ENCODE measurements at places on chromosomes 4 and X.

GRCh38 chr4:125482822-125483221, 168.1 kb downstream of the FAT4 start:
- no peak for DNase-seq

DNA sequence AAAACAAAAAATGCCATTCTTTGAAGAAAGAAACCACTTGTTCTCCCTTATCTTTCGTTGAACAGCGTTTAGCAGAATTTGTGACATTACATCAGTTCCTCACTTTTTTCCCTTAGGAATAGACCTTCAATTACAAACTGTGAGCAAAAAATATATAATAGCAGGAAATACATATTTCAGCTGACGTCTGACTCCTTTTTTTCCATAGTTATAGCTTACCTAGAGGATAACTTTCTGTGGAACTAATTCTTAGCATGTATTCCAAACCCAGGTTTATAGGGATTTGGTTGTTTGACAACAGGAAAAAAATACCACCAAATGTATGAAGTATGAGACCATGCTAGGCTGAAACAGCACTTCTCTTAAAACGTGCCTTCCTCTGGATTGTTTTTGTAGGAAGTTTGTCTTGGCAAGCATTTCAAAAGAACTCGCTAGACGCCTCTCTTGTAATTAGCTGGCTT, 2.0 kb upstream of the LIMCH1 start:
- DNase-seq: no peak

GRCh38 chr4:81084029-81084428, 53.5 kb downstream of the BMP3 start:
- DNase-seq: no peak

DNA sequence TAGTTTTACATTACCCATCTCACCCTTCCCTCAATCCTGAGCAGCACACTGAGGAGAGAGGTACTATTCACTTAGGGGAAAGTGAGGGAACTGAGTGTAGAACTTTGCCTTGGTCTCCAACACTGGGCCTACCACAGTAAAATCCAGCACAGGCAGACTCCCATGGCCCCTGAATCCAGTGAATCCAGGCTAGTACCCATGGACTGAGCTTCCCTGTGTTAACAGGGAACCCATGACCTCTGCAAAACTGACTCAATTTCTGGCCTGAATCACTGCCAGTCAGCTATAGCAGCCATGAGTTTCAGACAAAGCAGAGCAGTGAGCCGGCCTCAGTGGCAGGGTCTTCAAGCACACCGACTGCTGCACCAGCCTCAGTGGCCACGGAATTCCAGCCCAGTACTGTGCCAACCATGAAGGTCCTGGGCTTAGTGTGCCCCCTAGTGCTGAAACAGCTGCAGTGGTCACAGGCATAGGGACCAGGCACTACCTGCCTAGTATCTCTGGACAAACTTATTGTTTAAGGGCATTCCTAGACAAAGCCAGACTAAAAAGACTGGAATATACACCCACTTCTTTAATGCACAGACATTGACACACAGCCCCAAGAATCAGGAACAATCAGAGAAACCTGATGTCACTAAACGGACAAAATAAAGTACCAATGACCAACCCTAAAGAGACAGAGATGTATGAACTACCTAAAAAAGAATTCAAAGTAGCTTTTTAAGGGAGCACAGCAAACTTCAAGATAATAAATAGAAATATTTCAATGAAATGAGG, 127.4 kb upstream of the RPL34 start:
- DNase-seq: no peak

DNA sequence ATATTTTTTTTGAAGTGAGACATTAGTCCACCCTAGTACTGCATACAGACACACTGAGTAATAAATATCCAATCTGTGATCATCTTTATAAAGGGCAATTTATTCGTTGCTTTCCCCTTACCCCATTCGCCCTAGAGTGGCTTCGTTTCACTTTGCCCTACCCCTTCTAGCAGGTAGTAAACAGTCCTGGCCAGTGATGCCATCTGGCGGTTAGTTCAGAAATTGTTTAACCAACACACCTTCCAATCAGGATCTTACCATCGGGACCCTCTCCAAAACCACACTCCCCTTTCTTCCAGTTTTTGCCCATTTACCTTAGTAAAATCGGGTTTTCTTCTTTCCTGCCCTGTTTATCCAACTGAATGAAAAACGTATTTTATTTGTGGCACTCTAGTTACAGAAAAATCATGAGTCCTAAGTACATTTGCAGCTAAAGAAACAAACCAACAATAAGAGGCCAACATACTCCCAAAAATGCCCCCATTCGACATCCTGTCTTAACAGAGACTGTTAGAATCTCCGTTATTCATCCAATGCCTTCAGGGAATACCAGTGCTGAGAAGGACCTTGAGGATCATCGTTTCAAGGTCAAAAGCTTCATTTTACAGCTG, 2.2 kb downstream of the PPA2 start:
- peak; percentile 70 for DNase-seq

DNA sequence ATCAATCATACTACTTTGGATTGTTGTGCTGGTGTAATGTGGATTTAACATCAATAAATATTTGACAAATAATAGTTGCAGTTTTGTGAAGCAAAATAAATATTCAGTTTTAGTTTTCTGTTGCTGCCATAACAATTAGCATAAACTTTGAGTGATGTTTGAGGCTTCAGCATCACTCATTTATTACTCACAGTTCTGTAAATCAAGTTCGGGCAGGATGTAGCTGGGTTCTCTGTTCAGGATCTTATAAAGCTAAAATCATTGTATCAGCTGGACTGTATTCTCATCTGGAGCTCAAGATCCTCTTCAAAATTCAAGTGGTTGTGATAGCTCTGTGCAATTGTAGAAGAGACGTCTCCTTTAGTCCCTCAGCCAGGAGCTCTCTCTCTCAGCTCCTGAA, 81.7 kb downstream of the CBR4 start:
- DNase-seq: no peak

DNA sequence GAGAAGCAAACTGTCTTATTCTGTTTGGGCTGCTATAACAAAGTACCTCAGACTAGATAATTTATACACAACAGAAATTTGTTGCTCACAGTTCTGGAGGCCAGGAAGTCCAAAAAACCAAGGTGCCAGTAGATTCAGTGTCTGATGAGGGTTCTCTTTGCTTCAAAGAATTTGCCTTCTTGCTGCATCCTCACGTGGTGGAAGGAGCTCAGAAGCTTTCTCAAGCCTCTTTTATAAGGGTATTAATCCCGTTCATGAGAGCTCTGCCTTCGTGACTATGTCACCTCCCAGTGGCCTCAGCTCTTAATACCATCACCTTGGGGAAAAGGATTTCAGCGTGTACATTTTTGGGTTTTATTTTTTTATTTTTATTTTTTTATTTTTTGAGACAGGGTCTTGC, 20.1 kb downstream of the CA5B start:
- DNase-seq: no peak

GRCh38 chr4:161254375-161254774, 909.4 kb downstream of the FSTL5 start:
- DNase-seq: no peak

GRCh38 chrX:40140706-40141499, 43.1 kb upstream of the BCOR start:
- peak; percentile 57 for DNase-seq
